Left colon (tissue), 2 donors: ENCODE measurements at places on chromosomes 3 and 15. TPM values are rescaled to one million over a fixed set of nuclear protein-coding genes. Genes with fewer than 3 reads are reported as not detected.

DNA sequence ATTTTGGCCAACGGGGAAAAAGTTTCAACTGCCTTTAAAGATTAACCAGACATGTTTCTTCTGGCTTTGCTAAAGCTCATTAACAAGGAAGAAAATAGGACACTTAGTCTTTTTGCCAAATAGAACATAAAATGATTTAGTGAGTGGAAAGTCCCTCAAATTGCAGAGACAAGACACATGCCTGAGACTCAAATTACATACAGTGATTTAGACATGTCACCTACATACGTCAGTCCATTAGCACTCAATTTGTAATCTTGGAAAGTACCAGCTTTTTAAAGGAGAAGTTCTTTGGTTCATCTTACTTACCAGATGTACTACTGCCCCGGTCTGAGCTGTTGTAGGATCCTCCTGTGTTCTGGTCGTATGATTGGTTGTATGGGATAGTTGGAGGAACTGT is 1134.2 kb downstream of the ROBO1 start:
- no peak for DNase-seq

GRCh38 chr3:55165278-55165677 is 237.4 kb upstream of the LRTM1 start:
- no peak for DNase-seq

DNA sequence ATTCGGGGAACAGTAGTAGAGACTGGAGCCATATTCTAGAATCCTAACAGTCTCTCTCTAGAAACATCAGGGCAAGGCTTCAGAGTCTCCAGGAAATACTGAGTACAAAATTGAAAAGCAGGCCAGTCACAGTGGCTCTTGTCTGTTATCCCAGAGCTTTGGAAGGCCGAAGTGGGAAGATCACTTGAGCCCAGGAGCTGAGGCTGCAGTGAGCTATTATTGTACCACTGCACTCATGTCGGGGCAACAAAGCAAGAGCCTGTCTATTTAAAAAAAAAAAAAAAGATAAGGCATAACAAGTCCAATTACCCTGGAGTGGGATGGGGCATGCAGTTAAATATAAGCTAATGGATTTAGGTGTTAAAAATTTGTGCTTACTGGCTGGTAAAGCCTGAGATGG is 79.0 kb downstream of the SEMA6D start:
- no peak for DNase-seq

DNA sequence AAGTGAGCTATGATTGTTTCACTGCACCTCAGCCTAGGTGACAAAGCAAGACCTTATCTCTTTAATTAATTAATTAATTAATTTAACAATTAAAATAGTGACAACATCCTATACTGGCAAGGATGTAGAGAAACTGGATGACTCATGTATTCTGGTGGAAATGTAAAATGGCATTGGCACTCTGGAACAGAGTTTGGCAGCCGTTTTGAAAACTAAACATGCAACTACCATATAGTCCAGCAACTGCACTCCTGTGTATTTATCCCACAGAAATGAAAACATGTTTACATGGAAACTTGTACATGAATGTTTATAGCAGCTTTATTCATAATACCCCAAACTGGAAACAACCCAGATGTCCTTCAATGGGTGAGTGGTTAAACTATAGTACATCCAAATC is 56.6 kb downstream of the ANP32A start:
- no peak for DNase-seq

GRCh38 chr3:35677797-35678196 is 38.5 kb downstream of the ARPP21 start:
- DNase-seq = no peak

- peak; percentile 81 for DNase-seq
Measured at GRCh38 chr3:123642182-123642956, 57.5 kb upstream of the HACD2 start.

GRCh38 chr3:54843352-54843751 is 84.5 kb downstream of the LRTM1 start:
- DNase-seq = no peak

- no peak for DNase-seq
Measured at GRCh38 chr15:69573815-69574475, 121.3 kb downstream of the RPLP1 start.

DNA sequence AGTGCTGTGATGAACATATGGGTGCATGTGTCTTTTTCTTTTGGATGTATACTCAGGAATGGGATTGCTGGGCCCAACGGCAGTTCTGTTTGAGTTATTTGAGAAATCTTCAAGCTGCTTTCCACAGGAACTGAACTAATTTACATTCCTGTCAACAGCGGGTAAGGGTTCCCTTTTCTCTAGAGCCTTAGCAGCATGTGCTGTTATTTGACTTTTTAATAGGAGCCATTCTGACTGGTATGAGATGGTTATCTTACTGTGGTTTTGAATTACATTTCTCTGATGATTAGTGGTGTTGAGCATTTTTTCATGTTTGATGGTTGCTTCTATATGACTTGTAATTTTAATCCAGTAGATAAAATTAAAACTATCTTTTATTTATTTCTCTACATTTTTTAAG is 1168.6 kb upstream of the ALCAM start:
- no peak for DNase-seq

GRCh38 chr15:42832576-42832975 is 88.0 kb downstream of the TTBK2 start:
- DNase-seq = no peak

GRCh38 chr3:25593001-25593400 is 71.7 kb downstream of the TOP2B start:
- no peak for DNase-seq

DNA sequence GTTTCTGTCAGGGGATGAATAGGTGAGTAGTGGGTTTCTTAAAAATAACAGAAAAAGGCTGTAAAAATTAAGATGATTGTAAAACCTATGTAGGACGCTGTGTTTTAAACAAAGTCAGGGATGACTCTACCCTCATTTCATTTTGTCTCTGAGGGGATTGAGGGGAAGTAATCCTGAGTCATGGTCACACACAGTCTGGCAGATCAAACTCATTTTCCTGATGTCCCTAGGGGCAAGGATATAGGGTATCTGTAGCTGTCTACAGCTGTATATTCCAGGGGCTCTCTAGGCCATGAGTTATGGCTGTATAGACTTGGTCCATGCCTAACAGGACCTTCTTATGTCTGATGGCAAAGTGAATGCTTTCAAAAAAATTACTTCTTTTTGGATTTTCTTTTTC is 421.1 kb downstream of the PDCD6IP start:
- no peak for DNase-seq

DNA sequence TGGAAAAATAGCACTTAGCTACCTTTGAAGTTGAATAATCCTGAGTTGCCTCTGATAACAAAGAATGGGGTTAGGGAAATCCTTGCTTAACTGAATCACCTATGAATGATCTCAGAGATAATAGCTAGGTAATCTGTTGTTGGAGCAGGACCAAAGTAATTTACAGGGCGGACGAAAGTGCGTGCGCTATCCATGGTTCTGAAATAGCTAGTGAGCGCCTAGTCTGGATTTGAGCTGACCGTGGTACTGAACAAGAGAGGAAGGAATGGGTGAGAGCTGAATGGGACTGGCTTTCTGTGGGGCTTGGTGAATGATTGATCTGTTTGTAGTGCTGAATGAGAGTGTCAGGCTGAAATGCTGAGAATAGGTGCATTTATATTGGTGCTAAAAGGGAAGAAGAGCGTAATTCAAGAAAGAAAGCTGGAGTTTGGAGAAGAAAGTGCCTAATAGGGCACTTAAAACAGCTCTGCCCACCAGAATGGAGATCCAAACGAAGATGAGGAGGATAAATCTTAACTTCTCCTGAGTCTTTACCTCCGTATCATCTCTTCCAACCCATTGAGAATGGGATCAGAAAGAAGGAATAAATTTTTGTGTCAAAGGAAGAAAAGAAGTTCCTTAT is 10.1 kb downstream of the SCN10A start:
- DNase-seq = no peak

DNA sequence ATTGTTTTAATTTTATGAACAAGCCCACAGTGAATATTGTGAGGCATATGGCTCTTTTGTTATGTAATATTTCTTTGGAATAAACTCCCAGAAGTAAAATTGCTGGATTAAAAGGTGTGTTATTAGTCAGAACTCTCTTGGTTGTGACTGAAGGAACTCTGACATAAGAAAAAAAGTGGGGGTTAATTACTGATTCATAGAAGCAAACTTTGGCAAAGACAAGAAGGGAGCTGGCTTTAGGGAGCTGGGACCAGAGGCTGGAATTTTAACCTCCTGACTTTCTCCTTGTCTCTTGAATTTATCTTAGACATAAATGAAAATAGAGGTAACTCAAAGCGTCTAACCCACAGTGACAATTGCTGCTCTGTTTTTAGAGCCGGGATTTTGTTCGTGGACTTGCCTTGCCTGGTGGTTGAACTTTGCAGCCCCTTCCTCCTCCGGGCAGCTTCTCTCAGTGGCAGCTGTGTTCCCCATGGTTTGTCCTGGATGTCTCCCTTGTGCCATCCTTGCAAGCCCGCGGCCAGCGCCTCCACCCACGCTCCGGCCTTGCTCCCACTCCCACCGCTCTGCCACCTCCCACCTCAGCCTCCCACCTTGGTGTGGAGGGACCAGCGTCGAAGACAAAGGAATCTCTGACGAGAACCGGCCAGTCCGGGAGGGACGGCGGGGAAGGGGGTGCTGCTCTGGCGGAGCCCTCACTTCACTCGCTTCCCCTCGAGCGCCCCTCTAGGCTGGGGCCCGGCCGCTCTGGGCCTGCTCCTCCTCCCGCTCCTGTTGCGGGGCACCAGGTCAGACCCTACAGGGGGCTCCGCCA is 28.0 kb downstream of the ARHGAP31 start:
- no peak for DNase-seq

DNA sequence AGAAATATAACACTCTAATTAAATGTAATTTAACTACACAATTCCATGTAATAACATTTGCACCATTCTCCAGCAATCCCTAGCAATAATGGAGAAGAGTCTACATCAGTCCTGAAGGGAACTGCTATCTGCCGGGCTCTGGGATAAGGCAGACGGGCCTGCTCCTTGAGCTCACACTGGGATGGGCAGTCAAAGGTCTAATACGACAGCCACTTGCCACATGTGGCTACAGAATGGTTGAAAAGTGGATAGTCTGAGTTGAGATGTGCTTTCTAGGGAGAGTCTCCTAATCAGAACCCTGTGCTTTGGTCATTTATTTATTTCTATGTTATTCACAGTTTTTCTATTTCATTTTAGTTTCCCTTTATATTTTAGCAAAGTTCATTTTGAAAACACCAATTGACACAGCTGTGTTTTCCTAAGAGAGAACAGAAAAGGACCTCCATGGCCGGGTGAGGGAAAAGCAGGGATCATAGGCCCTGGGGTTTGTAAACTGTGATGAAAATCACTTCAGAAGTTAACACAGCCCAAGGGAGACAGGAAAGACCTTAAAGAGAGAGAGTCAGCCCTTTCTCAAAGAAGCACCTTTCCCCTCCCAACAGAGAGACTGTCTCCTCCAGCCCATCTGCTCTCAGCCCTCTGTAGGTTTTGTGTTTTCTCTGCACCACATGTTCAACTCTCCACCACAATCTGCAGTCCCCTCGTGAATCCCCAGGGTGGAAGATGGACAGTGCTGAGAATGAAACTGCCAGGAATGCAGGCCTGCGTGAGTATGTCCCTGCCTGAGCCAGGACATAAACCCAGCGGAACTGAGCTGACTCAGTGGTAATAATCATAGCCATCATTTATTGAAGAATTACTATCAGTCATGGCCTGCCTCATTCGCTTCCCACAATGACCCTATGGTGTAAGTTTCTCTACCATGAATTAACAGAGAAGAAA is 11.6 kb downstream of the FSIP1 start:
- DNase-seq = no peak

Gene PRR23E
- total RNA-seq = not detected

Gene C3orf18
- total RNA-seq = 2.8 TPM

Gene BTLA
- total RNA-seq = 0.27 TPM

Gene SLC9C1
- total RNA-seq = 0.43 TPM

Gene POU1F1
- total RNA-seq = not detected

Gene SPTBN5
- 0.64 TPM for total RNA-seq
